ENCODE measurements at places on chromosomes 11 and 22. TPM values are rescaled to one million over a fixed set of nuclear protein-coding genes. Genes with fewer than 3 reads are reported as not detected.

- no peak for DNase-seq
Observed at GRCh38 chr11:134034496-134035381, 34.1 kb upstream of the JAM3 start.

GRCh38 chr11:115670538-115671205 lies 166.5 kb upstream of the CADM1 start:
- no peak for DNase-seq

The OR5AK2 gene
- not detected for total RNA-seq

DNA sequence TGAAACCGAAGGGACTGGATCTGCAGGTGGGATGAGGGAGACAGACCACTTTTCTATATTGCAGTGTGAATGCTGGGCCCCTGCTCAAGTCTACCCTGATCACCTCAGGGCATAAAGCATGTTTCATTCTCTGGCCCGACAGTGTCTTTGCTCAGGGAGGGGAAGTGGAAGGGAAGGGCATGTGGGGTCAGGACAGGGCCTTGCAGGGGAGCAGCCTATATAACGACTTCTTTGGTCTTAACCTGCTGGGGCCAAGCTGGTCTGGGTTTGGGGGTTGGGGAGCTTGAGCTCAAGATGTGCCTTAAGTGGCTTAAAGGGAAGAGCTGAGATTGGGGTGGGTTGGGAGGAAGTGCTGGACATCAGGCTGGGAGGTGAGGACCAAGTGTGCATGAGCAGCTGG lies 86.4 kb downstream of the GDPD4 start:
- no peak for DNase-seq

The HEPACAM gene
- total RNA-seq = not detected

DNA sequence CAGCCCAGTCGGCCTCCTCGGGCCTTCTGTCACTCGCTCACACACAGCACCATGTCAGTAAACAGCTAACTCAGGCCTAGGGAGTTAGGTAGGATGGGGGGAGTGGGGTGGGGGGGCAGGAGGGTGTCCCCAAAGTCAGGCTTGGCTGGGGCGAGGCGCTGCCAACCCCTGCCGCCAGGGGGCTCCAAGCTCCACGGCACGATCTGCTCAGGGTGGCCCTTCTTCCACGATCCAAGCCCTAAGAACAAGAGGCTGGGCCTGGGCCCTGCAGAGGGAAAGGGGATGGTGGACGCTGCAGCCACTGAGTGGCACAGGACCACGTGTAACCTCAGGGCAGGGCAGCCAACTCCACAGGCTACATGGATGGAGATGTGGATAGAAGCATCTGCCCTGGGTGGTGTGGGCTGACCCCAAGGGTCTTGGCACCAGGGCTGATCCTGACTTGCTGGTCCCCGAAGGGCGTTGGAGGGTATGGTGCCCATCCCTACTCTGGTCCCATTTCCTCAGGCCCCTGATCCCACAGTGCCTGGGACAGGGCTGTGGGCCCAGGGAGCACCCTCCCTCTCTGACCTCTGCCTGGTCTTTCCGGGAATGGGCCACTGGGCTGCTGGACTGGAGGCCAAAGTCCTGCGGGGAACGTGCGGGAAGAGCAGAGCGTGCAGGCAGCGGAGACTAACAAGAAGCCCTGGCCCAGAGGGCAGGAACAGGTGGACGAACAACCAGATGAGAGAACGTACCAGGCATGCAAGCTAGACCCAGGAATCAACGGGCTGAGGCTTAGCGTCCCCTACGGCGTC lies 29.1 kb upstream of the TXNRD2 start:
- peak; percentile 44 for DNase-seq

GRCh38 chr22:36279219-36279666 lies 26.3 kb downstream of the APOL1 start:
- DNase-seq = no peak

The HSPA8 gene
- 2,210 TPM for total RNA-seq

GRCh38 chr11:4863876-4864275 lies 14.9 kb upstream of the OR51S1 start:
- no peak for DNase-seq

DNA sequence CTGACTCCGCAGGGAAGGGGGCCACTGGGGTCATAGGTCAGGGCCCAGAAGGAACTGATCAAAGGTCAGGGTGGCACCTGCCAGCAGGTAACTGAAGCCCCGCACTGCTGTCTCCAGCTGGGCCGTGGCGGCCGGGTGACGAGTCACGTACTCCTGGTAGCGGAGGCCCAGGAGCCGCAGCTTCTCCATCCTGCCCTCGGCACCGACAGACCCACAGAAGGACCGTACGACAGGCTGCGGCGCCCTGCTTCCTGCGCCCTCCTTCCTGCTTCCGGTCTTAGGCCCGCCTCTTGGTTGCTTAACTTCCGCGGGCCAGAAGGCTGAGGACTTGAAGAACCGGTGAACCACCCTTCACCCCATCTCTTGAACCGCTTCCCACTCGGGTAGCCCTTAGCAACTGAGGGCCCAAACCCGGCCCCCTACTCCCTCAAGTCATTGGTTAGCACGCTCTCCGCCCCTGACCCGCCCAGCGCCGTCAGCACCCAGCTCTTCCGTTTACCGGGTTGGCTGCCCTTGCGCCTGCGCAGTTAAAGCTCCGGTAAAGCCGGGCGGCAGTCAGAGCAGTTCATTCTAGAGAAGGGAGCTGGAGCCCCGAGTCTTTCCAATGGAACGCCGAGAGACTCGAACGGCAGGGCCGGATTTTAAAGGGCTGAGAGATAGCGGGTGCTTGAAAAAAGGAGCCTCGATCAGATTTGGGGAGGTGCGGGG lies at the start of gene PEX16:
TSS of gene PEX16 (minus strand) at position 255 of the 708 bp plus-strand sequence. CDS start at position 189, 66 bp downstream.
- peak; percentile 99 for DNase-seq

DNA sequence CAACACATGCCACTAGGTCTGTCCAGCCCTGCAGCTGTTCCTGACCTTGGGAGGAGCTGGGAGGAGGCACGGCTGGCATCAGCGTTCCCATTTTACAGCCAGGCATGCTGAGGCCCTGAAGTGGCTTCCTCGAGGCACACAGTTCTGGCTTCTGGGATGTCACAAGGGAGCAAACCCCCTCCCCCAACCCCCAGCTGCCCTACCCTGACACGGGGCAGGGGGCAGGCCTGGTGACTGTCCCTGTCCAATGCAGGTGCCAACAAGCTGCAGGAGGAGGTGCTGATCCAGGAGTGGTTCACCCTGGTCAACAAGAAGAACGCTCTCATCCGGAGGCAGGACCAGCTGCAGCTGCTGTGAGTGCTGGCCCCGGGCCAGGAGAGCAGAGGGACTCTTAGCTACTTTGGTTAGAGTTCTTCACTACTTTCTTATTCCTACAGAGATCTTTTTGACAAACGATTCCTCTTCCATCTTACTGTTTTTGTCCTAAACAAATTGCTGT lies 5.3 kb downstream of the KCNK7 start:
- DNase-seq = no peak

GRCh38 chr11:111602865-111603610 lies 789 bp downstream of the SIK2 start:
- DNase-seq = peak; percentile 10

DNA sequence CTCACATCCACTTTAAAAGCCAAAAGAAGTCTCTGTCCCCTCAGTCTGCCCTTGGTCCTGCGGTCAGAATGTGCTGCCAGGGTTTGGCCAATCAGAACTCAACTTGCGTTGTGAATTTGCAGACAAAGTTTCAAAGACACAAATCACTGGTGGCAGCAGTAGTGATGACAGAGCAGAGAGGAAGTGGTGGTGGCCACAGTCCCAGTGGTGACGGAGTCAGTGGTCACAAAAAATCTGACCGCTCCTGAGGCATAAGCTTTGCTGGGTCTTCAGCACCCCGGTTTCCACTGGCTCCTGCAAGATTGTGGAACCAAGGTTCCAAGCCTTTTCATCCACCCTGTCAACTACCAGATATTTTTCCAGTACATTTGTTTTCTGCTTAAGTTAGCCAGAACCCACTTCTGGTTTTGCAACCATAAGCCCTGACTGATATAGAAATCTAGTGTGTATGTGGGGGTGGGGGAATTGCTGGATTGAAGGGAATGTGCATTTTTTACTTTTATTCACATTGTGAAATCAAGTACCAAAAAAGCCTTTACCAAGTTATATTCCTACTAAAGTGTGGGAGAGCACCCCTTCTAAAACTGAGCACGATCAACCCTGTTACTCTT lies 112.3 kb downstream of the TMPRSS5 start:
- peak; percentile 54 for DNase-seq

DNA sequence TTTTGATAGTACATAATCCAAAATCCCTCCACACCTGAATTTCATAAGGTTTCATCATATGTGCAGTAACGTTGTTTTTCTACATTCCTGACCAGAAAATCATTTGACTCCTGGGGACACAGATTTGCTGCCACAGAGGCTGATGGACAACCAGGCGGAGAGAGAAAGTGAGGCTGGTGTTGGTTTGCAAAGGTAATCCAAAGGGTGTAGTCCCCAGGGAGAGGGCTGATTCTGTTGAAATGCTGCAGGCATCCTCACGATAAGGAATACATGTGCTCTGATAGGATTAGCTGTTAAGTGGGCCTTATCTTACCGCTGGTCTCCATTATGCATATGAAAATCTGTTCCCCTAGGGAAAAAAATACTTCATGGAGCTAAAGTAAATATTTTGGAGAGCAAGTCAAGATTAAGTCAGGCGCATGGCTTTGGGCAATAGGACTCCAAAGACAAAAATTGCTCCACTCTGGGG lies 8.1 kb downstream of the APOL6 start:
- DNase-seq = no peak

The KRTAP5-1 gene
- total RNA-seq = not detected

The MS4A3 gene
- total RNA-seq = not detected

The ACTN3 gene
- total RNA-seq = not detected

The PKNOX2 gene
- not detected for total RNA-seq

The FDX1 gene
- total RNA-seq = 16.2 TPM

The OR52A1 gene
- under 0.01 TPM for total RNA-seq

GRCh38 chr22:38018938-38019827 lies 34.8 kb upstream of the SOX10 start:
- no peak for DNase-seq

DNA sequence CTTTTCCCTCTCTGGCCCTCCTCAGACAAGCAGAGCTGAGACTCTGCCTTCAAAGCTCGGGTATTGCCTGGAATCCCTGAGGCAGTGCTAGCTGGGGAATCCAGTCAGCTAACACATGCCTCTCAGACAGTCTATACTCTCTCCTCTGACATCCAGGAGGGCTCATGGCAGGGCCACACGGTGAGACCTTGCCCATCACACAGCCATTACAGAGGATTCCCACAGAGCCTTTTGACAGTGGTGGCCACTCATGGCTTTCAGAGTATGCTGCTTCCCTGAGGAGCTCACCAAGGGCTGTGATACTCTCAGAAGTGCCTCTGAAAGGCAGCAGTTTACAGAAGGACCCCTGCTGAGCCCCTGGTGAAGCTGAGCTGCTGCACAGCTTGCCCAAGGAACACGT lies 165.3 kb downstream of the RRAS2 start:
- DNase-seq = no peak

The PRR33 gene
- total RNA-seq = not detected

DNA sequence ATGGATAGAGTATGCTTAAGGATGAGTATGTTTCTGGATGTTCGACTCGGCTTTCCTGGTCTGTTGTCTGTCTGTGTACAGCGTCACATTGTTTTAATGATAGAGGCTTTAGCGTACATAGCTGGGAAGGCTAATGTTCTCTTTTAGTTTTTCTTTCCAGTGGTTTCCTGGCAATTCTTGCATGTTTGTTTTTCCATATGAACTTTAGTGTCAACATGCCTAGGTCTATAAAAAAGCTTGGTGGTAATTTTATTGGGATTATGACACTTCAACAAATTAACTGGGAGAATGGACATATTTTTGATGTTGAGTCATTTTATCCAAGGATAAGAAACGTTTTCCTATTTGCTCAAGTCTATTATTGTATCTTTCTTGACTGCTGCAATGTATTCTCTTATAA lies 17.6 kb downstream of the F2 start:
- no peak for DNase-seq

The RAD9A gene
- 25.1 TPM for total RNA-seq

DNA sequence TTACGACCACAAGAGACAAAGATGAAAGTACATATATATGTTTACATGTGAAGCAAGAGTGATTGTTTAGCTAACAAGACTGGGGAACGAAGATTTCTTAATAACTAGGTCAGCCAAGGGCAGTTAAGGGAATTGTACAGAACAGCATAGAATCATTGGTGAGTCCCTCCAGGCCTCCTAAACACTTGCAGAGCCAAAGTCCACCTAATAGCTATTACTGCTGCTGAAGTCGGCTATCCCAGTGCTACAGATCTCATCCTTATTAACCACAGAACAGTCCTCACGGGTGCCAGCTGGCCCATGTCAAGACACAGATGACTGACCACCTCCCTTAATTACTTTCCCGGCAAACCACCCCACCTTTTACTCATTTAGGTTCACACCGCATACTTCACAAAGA lies 68.5 kb upstream of the OPCML start:
- DNase-seq = no peak

DNA sequence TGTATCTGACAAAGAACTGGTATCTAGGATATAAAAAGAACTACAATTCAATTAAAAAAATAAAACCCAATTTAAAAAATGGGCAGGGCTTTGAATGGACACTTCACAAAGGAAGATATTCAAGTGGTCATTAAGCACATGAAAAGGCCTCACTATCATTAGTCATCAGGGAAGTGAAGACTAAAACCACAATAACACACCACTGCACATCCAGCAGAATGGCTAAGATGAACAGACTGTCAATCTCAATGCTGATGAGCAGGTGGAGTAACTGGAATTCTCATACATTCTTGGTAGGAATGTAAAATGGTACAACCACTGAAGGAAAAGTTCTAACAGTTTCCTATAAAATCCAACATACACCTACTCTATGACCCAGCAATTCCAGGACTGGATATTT lies 8.9 kb downstream of the HPS4 start:
- DNase-seq = no peak

The SHANK2 gene
- total RNA-seq = 10.7 TPM

GRCh38 chr11:117126223-117126965 lies 17.7 kb upstream of the PAFAH1B2 start:
- DNase-seq = no peak

DNA sequence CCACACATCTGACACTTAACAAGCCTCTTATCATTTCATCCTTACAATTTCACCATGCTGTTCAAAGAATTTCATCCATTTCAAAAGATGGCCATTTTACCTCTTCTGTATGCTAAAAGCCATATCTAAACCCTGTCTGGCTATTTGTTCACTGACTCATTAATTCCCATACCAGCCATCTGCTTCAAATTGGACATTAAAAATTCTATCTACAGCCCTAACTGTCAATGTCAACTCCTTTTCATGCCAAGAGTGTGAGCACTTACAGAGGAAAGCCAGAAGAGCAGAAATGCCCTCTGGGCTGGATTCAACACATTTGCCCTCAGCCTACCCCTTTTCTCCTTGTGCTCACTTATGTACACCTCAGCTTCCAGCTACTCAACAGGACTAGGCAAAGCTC lies 59.2 kb downstream of the SYTL2 start:
- no peak for DNase-seq

The FAM180B gene
- total RNA-seq = not detected

DNA sequence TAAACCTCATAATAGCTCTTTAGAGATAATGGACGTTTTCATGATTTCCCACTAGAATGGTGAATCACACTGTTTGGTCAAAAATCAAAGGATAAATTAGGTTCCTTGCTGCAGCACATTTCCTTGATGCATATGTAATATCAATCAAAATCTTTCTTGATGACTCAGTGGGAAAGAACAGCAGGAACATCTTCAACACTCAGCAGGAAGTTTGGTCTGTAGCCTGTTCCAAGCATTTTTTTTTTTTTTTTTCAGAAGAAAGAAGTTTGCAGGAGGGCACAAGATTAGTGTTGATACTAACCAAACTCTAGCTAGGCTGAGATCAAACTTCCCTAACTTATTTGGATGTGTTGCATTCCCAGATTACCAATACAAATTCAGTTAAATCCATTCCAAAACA lies 1529.8 kb downstream of the FAM181B start:
- DNase-seq = no peak

The ZNF214 gene
- total RNA-seq = not detected

Measured in SJSA1 (cell line).